Glutamatergic neuron (in vitro differentiated cells): ENCODE measurements at places on chromosomes 4 and X.
A peak's percentile ranks its signal among the peaks of the same experiment; 100 is the strongest.

DNA sequence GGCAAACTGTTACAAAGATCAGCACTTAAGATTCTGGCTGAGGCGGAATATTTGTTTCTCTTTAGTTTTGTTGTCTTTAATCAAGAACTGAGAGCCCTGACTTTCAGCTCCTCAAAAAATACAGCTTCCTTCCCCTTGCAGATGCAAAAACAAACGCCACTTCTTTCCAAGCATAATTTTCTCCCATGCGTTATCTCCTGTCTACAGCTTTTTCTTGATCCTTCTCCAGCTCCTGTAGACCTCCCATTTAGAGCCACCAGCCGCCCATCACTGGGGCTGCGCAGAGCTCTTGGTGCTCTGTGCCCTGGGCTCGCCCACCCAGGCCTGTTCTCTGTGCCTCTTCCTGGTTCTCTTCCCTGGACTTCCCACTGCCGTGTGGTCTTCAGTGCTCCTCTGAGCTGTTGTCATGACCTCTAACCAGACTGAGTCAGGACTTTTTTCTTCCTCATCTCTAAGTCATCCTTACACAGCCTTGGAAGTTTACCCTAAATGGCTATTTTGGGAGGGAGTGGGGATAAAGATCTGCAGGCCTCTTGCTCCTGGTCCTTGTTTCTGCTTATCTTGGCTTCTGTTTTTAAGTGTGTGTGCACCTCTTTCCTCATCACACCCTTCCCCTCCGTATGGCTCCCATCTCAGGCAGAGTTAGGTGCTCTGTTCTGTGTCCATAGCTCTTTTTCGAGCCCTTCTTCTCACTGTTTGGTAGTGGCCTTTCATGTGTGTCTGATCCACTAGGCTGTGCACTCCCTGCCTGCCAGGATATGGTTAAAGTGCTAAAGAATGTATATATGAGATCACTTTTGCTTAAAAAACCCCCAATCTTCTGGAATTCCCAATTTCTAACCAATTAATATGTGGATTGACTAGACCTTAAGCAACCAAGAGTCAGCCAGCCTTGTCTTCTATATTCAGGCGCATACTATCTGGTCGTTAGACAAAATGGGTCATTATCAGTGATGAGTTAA, 122.5 kb downstream of the PTTG2 start:
- DNase-seq: no peak

- DNase-seq: no peak
Measured at GRCh38 chr4:149676076-149676475, 139.6 kb downstream of the IQCM start.

DNA sequence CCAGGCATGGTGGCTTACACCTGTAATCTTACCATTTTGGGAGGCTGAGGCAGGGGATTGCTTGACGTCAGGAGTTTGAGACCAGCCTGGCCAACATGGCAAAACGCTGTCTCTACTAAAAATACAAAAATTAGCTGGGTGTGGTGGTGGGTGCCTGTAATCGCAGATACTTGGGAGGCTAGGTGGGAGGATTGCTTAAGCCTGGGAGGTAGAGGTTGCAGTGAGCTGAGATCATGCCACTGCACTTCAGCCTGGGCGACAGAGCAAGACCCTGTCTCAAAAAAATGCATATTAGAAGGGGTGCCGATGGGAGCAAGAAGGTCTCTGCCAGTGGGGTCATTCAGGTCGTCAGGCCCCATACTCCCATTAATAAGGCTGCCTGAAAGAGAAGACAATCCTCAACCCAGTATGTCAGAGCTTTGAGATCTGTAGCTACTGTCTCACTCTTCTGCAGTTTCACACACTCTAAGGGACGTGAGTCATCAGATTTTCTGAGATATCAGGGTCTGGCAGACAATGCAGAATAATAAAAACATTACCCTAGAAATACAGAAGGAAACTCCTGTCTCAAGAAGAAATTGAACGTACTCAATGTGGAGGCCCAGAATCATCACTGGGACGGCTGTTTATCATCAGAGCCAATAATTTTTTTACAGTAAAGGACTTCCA, 176.7 kb upstream of the FAT1 start:
- no peak for DNase-seq

GRCh38 chr4:165628572-165628971, 244.5 kb upstream of the TLL1 start:
- DNase-seq: no peak

DNA sequence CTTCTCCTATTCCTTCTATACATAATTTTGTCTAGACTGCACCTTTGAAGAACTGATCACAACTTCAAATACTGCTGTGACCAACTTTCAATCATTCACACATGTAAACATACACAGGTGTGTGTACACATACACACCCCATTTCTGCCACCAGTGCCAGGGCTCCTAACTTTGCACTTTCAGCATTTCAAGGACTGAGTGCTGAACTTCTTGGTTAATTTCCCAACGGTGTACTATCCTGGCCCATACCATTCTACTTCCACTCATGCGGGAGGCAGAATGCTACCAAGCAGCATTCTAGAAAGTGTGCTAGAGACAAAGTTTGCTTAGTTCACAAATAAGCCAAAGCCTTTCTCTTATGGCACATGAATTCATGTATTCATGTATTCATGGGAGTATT, 51.2 kb downstream of the RPGR start:
- no peak for DNase-seq

GRCh38 chrX:69600182-69600581, 15.7 kb upstream of the EDA start:
- DNase-seq: no peak

DNA sequence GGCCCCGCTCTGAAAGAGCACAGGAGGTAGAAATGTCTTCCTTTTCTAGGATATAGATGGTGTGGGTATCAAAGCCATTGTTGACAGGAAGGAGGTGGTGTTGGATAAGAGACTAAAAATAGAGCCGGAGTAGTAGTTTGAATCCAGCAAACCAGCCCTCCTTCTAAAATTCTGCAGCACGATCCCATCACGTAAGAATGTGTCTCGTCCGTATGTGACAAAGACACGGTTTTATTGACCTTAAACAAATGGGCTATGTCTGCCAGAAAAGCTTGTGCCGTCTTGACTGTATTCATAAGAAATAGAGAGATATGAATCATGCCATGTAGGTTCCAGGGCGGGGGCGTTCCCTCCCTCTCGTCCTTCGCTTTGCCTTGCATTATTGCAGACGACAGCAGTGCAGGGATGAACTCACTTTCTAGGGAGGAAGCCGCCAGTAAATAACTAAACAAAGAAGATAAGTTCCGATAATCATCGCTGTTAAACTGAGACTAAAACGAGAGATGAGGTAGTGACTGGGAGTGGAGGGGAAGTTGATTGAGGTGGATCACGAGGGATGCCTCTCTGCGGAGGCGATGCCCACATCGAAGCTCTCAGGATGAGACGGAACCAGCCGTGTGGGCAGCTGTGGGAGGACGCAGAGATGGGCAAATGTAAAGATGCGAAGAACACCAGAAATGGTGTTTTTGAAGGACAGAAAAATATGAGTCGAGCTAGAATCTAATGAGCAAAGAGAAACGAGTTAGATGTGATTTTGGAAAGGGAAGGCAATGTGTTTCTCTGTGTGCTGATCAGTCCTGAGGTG, 3.4 kb downstream of the TENM3 start:
- DNase-seq: no peak

DNA sequence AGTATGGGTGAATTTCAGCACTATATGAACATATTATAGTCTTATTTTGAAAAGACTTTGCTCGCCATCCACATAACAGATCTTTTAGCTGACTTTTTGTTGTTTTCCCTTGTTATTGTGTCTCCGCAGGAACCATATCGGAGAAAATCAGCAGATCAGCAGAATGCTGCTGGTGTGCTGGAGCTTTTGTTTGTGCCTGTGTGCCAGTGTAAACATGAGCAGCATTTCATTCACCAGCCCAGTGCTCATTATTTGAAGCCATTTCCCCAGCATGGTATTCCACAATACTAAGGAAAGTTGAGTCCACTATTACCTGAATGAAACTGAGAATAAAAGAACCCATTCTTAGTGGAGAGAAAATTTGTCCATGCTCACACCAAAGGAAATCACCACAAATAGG, 261.8 kb upstream of the ARX start:
- no peak for DNase-seq

- no peak for DNase-seq
Measured at GRCh38 chr4:78020677-78021076, 36.4 kb upstream of the FRAS1 start.

- DNase-seq: no peak
Measured at GRCh38 chr4:165700855-165701254, 172.2 kb upstream of the TLL1 start.

GRCh38 chr4:113576947-113577678, 184.4 kb downstream of the CAMK2D start:
- no peak for DNase-seq

- DNase-seq: peak; percentile 12
Measured at GRCh38 chr4:8919651-8920288, 48.1 kb upstream of the HMX1 start.

DNA sequence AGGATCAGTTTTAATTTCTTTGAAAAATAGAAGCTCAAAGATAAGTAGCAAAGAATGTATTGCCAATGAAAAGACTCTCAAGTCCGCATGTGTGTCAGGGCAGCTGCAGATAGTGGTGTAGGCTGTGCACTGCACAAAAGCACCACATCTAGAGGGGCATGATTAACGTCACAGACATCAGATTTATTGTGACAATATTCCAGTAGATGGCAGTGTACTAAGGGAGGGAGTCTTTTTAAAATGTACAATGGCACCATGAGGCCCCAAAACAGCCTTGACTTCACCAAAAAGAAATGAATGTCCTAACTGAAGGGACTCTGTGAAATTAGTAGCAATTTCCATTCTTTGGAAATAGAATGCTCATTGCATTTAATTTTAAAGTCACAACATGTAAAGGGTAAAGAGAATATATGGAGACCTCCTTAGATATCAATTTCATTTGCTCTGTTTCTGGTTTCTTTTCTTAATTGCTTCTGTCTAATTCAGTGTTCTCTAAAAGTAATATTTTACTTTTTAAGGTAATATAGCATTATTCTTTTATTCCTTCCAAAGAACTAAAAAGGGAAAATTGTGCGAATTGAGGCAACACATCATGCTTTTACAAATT, 98.4 kb downstream of the ZNF827 start:
- no peak for DNase-seq

- DNase-seq: no peak
Measured at GRCh38 chrX:110216027-110216426, 101.9 kb downstream of the AMMECR1 start.

- no peak for DNase-seq
Measured at GRCh38 chr4:26323821-26324220, 3.0 kb downstream of the RBPJ start.

- DNase-seq: no peak
Measured at GRCh38 chr4:140937866-140938265, 181.7 kb upstream of the TBC1D9 start.

DNA sequence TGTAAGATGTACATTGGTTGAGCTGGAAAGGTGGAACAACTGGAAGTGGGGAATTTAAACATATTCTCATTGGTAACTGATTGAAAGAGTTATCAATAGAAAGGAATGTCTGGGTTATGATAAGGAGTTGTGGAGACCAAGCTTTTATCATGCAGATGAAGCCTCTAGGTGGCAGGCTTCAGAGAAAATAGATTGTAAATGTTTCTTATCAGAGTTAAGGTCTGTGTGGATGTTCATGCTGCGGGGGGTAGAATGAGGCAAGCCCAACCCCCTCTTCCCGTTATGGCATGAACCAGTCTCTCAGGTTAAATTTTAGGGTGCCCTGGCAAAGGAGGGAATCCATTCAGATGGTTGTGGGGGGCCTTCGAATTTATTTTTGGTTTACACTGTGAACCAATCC, 16.0 kb downstream of the ARSD start:
- no peak for DNase-seq

DNA sequence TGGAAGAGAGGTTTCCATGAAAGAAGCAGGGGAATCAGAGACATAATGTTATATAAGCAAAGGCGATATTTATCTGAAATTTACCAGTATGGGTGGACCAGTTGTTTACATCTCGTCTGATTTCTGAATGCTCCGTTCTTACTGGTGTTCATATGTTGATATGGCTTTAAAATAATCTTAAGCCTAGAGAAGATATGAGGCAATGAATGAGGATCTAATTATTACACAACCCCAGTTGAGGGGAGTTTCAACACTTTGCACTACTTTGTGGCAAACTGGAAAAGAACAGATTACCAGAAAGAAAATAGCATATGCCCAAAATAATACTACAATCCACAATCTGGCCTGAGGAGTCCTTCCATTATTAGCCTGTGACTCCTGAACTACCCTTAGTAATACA, 263.3 kb upstream of the MAGEB2 start:
- DNase-seq: no peak

DNA sequence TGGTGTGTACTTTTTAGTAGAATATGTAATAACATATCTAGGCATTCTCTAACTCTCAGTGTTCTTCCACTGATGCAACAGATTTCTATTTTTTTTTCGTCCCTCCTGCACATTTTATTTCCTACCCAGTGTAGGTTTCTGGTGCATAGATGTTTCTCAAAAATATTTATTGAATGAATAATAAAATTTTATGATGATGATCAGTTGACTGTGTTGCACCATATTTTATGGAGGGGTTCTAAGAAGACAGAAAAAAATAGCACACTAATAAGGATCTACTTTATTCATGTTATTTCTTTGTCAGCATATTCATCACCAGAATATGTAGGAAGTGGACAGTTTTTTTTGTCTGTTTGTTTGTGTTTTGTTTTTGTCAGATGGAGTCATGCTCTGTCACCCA, 2529.3 kb downstream of the ARAP2 start:
- no peak for DNase-seq

GRCh38 chr4:131499141-131499873, 1649.8 kb upstream of the PCDH10 start:
- DNase-seq: peak; percentile 22

GRCh38 chr4:68570122-68570507, 6.0 kb downstream of the UGT2B17 start:
- no peak for DNase-seq

GRCh38 chr4:111701102-111701501, 444.2 kb upstream of the FAM241A start:
- no peak for DNase-seq

- no peak for DNase-seq
Measured at GRCh38 chrX:24561121-24561520, 86.0 kb downstream of the PCYT1B start.

- no peak for DNase-seq
Measured at GRCh38 chr4:5721923-5722322, 10.9 kb downstream of the EVC start.

DNA sequence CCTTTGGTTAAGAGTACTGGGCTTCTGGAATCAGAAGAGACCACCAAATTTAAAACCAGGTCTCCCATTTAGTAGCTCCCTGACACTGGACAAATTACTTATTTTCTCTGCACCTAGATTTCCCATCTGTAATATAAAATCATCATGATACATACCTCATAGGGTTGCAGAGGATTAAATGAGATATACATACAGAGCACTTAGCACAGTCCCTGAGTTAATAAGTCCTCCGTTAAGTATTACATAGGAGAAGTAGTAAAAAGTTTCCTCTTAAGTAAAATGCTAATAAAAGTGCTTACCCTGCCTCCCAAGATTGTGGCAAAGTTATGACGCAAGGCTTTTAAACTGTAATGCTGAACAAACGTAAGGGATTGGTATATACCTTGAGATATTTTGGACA, 539 bp upstream of the CHIC1 start:
- DNase-seq: no peak

- no peak for DNase-seq
Measured at GRCh38 chr4:10173754-10174749, 57.5 kb upstream of the WDR1 start.
